Fibroblast of skin of scalp (primary cell): ENCODE measurements at places on chromosomes 5 and 9.
A peak's percentile ranks its signal among the peaks of the same experiment; 100 is the strongest.

DNA sequence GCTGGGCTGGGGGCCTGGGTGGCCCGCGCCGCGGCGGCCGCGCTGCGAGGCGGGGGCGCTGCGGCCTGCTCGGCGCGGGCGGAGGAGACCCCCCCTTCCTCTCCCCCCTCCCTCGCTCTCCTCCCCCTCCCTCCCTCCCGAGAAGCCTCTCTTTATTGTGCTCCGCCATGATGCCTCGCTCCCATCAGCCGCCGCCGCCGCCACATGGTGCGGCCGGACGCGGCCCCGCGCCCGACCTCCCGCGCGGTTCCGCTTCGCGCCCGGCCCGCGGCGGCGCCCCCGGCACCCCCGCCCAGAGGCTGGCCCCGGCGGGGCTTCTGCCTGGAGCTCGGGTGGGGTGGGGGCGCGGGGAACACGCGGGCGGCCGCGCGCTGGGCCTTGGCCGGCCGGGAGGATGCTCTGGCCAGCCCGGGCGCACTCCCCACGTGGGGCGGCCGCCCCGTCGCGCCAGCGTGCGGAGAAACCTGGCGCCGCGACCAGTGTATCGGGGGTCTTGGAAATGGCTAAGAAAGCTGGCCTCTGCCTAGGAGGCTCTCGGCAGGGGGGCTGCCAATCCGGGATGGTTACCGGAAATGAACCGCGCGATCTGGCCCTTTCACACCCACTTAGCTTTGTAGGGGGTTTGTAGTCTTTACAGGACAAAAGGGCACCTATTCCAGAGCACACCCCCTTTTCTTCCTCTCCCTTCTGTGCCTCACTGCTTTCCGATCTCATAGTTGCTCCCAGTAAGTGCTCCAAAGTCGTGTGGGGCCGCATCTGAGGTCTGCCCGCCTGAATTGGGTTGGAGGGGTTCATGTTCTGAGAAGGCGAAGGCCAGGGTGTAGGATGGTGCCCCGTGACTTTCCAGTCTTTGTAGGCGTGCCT, 1.0 kb downstream of the SET start:
- peak; percentile 65 for DNase-seq

GRCh38 chr5:60810438-60811085, 33.5 kb downstream of the ELOVL7 start:
- DNase-seq, result peak; percentile 19

DNA sequence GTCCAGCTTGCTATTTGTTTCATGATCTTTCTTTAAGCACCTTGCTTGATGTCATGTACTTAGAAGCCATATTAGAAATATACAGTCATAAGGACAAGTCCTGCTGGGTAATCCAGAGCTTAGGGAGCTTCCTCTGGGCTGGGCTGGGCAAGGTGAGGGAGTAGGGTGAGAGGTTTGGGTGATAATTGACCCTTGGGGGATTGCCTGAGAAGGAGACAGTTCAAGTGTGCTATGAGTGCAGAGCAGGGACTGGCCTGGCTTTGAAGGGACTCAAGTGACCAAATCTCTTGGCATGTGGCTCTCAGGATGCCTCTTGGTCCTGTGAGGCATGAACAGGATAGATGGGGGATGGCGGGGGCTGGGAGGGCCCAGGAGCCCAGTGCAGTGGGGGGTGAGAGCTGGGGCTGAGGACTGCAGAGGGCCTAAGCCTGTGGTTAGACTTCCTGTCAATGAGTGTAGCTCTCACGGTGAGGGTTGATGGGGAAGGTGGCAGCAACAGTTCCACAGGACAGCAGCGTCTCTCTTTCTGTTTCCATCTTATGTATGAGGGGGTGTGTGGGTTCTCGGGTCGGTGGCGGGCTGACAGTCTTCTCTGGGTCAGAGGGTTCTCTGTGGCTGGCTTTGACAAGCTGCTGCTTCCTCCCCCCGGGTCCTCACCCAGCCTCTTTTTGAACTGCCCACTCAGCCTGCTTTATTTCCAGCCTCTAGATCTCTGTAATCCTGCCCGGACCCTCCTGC, 53.5 kb downstream of the RGS3 start:
- peak; percentile 50 for DNase-seq

DNA sequence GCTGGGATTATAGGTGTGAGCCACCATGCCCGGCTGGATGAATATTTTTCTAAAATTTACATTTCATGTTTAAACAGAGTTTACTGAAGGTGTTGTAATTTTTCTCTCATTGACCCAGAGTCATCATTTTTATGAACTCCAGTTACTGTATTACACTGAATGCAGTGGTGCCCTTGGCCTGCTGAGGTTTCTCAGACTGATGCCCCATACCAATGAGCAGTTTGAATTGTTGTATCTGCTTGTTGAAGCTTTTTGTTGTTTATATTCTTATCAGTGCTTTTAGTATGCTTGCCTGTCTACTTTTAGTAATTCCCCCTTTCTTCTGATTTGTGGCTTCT, 29.9 kb downstream of the NFX1 start:
- no peak for DNase-seq

DNA sequence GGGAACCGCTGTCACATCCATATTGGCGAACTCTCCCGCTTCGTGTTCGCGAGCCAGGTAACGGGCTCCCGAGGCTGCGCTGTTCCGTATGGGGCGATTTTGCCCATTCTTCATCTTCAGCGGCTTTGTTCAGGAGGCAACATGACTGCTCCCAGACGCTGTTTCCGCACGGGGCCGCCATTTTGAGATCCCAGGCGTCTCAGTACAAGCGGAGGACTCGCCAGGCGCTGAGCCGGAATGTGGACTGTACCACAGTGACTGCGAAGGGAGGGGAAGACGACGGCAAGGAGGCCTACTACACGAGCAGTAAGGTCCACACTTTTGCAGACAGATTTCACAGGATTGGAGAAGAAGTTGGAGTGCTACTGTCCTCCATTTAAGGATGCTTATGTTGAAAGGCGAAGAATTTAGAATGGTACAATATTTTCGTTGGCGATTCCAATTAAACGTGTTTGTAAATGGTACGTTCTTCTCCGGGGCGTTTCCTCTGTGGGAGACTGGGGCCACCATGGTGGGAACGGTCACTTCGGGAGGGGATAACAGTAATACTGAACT, 41.6 kb upstream of the ZNF300 start:
- peak; percentile 90 for DNase-seq

- DNase-seq, result no peak
Measured at GRCh38 chr5:86880344-86880743, 262.6 kb downstream of the COX7C start.

DNA sequence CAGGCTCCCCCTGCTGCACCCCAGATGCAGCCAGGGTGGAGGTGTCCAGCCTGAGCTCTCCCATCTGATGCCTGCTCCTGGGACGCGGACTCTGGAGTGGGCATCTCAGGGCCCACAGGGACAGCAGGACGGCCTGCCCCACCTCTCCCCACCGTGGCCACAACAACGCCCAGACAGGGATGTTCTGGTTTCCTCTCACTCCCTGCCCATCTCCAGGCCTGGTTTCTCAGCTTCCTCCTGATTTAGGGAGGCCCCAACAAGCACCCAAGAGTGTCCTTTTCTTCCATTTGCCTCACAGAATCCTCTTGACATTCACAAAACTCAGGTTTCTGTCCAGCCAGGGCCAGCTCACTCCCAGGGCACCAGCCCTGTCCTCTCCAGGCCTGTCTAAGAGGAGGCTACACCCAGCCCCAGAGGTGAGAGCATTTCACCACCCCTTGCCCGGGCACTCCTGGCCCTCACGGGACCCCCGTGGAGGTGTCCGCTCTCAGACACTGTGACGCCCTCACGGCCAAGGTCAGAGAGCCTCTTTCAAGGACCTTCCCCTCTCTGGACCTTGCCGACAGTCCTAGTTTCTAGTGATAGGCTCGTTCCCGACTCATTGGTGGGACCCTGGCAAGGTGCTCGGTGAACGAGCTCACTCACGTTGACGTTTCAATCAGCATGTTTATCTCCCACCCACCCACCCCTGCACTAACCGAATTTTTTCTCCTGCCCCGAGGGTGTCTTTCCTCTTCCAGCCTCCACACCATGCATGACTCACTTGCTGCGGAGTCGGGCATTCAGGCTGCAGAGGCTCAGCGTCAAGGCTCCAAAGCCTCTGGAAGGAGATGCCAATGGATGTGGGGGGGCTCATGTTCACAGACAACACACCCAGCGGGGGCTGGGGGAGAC, 62.0 kb upstream of the UNC5A start:
- no peak for DNase-seq

DNA sequence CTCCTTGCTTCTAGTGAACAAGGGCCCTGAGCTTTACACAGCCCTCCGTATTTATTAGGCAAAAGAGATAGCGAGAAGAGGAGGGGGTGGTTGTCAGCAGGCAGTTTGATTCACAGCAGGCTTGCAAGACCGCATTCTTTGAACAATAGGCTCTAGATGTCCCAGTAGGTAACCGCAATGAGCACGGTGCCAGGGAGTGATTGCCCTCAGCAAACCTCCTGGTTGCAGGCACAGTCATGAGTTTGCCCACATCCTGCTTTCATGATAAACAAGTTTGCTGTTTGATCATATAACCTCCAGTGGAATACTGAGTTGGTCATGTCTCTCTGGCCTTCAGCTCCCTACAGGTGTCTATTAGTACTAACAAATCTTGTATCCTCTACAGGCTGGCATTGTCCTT, 66.1 kb downstream of the CACNA1B start:
- DNase-seq, result no peak

- no peak for DNase-seq
Measured at GRCh38 chr5:157596487-157596886, 20.9 kb upstream of the ADAM19 start.

- no peak for DNase-seq
Measured at GRCh38 chr5:39494534-39494933, 69.8 kb upstream of the DAB2 start.

GRCh38 chr5:60856066-60856465, 12.0 kb upstream of the ELOVL7 start:
- DNase-seq, result no peak

DNA sequence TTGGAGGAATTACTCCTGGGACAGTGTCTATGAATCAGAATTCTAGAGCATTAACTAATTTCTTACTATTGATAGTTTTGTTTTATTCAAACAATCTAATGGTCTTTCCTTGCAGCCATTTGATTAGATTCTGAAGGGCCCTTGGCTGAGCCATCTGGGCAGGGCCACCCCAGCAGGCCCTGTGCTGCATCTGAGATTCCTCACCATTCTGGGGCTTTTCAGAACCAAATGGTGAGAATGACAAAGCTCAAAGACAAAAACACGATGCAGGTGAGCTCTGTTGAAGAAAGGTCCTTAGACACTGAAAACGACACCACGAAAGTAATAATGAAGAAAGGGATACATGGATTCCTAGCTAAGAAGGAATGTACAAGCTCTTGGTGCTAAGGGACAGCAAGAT, 321.0 kb upstream of the IRX4 start:
- DNase-seq, result no peak

DNA sequence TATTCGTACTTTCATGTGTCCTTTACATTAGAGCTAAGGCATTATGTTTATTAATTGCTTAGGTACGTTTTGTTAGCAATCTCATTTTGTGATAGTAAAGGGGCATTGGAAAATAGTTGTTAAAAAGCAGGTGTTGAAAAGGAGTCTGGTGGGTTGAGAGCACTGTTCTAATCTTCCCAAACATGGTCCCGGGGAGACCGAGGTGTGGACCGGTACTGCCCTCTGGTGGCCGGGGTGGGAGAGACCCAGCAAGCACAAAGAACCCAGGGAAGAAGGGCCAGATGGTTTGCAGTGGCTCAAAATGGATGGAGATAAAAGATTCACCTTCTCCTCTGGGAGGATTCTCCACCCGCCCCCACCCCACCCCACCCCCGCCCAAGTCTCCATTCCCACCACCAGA, 26.1 kb downstream of the IDNK start:
- DNase-seq, result peak; percentile 51

- peak; percentile 70 for DNase-seq
Measured at GRCh38 chr9:127742435-127743088, 7.5 kb upstream of the TOR2A start.

- DNase-seq, result peak; percentile 51
Measured at GRCh38 chr5:88732181-88732633, 150.8 kb downstream of the MEF2C start.

- DNase-seq, result no peak
Measured at GRCh38 chr9:97529363-97530076, 28.1 kb downstream of the TMOD1 start.

- peak; percentile 89 for DNase-seq
Measured at GRCh38 chr5:124456249-124456648, 290.2 kb downstream of the ZNF608 start.

- DNase-seq, result no peak
Measured at GRCh38 chr9:113989714-113990569, 88.2 kb downstream of the AMBP start.

DNA sequence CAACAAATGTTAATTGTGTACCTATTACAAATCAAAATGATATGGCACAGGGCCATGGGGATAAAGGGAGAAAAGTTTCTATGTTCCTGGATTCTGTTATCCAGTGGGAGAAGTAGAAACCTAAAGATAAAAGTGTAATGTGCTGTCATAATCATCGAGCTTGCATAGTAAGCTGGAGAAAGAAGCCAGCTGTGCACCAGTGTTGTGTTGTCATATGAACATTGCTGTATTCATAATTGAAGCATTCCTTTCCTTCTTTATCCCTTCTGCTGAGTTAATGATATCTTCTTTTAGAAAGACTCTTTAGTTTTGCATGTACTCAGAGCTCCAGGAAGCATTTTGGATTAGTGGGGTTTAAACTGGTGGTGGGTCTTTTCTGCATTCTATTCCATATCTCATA, 39.5 kb downstream of the NTRK2 start:
- peak; percentile 70 for DNase-seq

DNA sequence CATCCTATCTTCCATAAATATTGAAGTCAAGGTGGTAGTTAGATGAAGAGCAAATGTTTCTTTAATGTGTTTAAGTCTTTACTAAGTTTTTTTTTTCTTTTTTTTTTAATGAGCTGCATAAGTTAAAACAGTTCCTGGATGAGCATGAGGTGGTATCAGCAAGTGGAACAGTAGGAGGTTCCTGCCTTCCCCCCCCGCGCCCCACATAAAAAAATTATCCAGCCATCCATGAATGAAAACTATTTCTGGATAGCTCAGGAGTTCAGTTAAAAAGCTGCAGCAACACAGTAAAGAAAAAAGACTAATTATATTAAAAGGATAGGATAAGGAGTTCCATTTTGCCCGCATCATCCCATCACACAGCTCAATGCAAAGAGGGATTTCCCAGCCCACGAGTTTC, 349.5 kb downstream of the CDH18 start:
- DNase-seq, result no peak

- DNase-seq, result no peak
Measured at GRCh38 chr9:7318920-7319319, 480.7 kb downstream of the DMAC1 start.

DNA sequence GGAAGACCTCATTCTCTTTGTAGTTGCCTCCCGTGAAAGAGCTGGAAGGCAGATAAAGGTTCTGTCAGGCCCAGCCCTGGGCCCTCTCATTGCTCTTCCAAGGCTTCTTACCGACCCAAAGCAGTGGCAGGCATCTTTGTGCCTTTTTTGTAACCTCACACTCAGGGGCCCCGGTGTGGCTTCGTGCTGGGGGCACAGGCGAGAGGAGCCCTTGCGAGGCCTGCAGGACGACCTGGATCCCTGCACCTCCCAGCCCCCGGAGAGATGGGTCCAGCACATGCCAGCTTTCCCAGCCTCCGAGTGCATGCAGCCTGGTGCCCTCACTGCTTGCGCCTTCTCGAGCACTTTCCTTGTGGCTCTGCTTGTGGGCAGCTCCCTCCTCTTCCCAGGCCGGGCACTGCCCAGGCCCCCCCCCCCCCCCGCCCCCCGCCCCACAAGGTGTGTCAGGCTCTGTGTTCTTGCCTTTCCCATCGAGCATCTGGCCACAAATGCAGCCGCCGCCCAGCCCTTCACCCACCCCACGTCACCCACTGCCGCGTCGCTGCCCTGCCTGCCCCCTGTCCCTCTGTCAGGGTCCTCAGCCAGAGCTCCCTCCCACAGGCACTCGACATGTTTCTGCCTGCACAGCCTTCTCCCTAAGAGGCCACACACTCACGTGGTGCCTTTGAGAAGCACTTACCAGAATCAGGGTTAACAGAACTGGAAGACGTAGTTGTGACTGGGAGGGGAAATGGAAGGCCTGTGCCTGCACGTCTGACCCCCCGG, 63.7 kb upstream of the CACNA1B start:
- DNase-seq, result no peak
